ENCODE measurements at places on chromosomes 2 and 18.

GRCh38 chr2:64487256-64488049, 33.5 kb downstream of the LGALSL start:
- no peak for DNase-seq

DNA sequence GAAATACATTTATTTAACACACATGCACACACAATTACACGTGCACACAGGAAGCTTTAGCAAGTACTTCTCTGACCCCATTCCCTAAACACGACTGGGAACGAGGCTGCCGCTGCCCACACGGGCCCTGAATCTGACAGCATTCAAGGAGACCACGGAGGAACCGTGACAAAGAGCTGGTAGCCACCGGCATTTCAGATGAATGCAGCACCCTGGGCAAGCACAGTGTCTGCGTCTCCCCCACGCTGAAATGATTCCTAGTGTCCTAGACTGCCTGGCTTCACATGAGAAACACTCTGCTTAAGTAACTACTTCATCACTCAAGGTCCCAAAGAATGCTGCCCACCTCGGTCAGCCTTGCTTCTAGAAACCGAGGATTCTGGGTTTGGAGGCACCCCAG, 95.0 kb downstream of the HDAC4 start:
- DNase-seq: no peak

GRCh38 chr2:165017966-165018596, 62.8 kb upstream of the SLC38A11 start:
- no peak for DNase-seq

- peak; percentile 59 for DNase-seq
Measured at GRCh38 chr2:10575609-10576280, 114.0 kb downstream of the NOL10 start.

DNA sequence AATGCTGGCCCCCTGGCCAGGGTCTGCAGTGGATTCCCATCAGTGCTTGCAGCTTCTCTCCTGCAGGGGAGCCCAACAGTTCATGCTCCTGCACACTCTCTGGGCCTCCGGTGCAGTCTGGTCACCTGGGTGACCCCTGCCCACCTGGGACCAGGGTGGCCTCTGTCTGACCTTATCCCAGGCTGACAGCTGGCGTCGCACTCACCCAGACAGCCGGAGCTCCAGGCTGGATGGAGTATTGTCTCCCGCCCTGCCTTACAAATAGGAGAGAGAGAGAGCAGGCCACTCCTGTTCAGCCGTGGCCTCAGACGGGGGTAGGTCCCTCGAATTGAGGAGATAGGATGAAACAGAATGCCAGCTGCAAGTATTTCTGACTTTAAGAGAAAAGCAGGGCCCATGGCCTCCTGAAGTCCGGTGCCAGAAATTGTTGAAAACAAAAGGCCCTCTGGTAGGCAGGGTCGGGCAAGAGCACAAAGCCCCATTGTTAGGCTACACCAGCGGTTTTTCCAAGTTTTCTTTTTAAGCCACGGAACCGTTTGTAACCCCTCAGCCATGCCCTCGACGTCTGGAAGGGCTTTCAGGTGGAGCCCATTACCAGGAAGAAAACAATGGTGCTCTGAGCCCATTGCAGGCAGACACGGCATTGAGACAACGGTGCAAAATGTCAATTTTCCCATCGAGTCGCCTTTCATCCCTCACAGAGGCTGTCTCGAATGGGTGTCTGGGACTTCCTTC, 258.4 kb downstream of the BCL11A start:
- DNase-seq: no peak

- no peak for DNase-seq
Measured at GRCh38 chr2:41127351-41127750, 675.5 kb upstream of the SLC8A1 start.

- no peak for DNase-seq
Measured at GRCh38 chr18:70659036-70659925, 370.4 kb downstream of the SOCS6 start.

- peak; percentile 12 for DNase-seq
Measured at GRCh38 chr2:204072443-204073324, 136.1 kb downstream of the ICOS start.

GRCh38 chr2:135337071-135337470, 193.9 kb downstream of the ZRANB3 start:
- no peak for DNase-seq

- no peak for DNase-seq
Measured at GRCh38 chr2:108870069-108870644, 83.6 kb downstream of the CCDC138 start.

DNA sequence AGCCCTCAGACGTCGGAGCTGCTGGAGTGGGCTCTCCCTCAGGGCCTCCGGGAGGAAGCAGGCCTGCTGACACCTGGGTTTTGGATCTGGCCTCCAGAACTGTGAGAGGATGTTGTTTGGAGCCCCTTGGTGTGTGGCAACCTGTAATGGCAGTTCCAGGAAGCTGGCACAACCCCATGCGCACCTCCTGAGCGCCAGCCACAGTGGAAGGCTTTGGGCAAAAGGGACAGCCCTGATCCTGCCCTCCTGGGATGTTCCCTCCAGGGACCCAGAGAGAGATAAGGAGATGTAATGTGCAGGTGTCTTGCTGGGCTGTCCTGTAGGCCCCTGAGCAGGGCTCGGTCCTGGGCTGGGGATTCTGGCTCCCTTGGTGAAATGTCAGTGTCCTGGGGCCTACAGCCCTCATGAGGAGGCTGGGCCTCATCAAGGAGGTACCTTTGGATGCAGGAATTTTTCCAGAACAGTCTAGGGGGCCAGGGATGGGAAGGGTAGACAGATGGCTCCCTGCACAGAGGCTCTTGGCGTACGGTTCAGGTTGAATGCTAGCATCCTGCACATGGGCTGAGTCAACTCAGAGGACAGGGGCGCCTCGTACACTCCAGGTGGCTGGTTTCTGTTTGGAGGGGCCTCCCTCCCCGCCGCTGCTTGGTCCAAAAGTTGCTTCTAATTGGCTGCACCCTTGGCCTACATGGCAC, 61.1 kb downstream of the ASB1 start:
- DNase-seq: no peak

DNA sequence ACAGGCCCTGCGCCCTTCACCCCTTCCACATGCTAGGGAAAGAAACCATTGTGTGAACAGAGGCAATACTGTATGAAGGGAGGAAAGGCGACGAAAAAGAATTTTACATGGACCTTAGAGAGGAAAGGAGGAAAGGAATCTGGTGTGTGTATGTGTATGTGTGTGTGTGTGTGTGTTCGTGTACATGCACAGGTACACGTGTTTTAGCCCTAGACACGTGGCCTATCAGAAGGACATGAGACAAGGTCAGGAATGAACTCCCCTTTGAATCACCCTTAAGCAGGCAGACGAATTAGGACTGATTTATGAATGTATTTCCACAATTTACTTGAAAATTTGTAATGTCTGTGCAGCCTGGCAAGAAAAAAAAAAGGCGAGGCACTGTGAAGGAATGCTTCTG, 276.0 kb downstream of the ZNF516 start:
- DNase-seq: no peak

DNA sequence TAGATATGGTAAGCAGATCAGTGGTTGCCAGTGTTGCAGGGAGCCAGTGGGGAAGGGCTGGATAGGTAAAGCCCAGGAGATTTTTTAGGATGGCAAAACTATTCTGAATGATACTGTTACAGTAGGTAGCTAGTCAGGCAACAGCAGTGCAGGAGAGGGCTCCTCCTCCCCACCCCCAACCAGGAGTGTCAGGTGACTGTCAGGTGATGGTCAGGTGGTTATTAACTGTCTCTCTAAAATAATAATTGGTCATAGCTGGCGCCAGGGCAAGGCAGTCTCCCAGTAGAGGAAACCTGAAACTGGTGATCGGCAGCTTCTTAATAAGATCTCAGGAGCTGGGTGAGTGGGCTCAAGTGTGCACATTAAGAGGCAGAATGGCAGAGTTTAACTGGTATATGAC, 201.6 kb upstream of the PARD3B start:
- no peak for DNase-seq

GRCh38 chr2:108589372-108589771, 55.1 kb downstream of the LIMS1 start:
- DNase-seq: no peak

DNA sequence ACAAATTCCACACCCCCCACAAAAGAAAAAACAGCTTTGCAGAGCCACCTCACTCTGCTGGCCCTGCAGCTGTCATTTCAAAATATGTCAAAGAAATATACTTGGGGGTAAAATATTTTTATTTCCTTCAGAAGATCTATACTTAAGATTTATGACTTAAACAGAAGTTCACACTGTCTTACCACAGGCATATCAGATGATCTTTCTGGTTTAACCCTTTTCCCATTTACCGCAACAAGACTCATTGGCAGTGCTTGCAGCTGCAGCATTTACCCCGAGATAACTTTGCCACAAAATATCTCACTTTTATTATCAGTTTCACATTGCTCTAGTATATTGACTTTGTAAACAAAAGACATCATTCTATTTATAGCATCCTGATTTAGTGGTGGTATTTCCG, 21.6 kb upstream of the SLC35G4 start:
- DNase-seq: no peak

GRCh38 chr2:178452870-178453269, 1.7 kb downstream of the PJVK start:
- no peak for DNase-seq

GRCh38 chr2:20071397-20072383, 20.3 kb upstream of the LAPTM4A start:
- peak; percentile 64 for DNase-seq

- DNase-seq: peak; percentile 38
Measured at GRCh38 chr2:113282747-113283533, 4.2 kb upstream of the PAX8 start.

GRCh38 chr2:25482341-25482740, 140.6 kb upstream of the DNMT3A start:
- no peak for DNase-seq

DNA sequence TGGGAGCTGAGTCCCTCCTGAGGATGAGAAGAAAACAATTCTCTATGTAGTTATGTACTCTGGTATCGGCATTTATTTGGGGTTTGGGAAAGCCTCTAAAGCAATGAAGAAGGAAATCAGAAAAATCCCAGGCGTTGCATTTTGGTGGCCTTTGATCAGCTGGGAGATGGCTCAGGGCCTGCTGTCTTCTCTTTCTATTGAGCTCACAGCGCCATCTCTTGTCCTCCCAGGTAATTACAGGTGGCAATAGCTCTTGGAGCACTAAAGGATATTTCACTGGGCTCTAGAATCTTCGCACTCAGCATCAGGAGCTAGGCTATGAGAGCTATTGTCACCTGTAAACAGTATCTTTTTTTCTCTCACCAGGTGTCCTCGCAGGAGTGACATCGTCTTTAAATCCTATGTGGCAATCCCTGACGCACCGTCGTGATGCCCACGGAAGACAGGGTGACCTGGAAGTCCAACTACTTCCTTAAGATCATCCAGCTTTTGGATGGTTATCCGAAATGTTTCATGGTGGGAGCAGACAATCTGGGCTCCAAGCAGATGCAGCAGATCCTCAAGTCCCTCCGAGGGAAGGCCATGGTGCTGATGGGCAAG, 76.1 kb upstream of the PMAIP1 start:
- DNase-seq: peak; percentile 50

GRCh38 chr18:75962036-75962572, 532.9 kb downstream of the ZNF516 start:
- DNase-seq: no peak

- DNase-seq: no peak
Measured at GRCh38 chr18:24841536-24841935, 381.1 kb downstream of the HRH4 start.

- peak; percentile 86 for DNase-seq
Measured at GRCh38 chr2:219029829-219030165, 11.5 kb downstream of the CFAP65 start.

GRCh38 chr2:85988914-85989270, 100.1 kb upstream of the ST3GAL5 start:
- no peak for DNase-seq

- no peak for DNase-seq
Measured at GRCh38 chr2:103616891-103617290, 855.1 kb downstream of the TMEM182 start.

GRCh38 chr2:50723286-50723938, 308.5 kb downstream of the NRXN1 start:
- DNase-seq: no peak

DNA sequence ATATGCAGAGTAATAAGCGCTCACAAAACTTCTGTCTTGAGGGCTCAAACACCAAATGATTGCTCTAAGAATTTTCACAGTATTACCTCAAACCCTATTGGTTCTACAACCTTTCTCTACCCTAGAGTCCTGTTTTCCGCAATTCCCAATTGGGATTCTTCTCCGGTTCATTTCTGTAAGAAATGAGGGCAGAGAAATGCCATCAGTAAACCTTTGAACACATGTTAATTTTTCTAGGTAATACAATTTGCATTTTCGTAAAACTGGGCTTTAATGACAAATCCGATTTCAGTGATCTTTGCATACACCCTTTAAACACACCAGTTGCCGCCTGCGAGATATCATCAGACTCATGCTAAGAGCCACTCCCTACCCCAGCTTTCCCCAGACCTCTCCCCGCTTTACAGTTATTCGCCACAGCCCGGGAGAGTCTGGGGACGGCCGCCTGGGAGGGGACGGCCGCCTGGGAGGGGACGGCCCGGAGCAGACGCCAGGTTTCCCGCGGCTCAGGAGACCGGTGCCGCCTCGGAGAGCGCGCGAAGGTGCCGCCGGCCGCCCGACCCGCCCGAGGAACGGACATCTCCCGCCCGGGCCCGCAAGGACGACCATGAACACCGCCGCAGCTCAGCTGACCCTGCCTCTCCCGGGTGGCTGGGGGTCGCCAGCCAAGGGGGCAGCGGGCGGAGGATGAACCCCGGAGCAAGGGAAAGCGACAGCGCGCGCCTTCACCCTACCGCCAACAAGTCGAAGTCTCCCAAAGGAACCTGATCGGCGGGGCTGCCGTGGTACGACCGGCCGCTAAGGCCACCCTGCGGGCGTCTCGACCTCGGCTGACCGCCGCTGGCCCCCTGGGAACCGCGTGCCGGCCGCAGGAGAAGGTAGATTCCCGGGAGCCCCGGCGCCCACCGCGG, 463 bp downstream of the SMC6 start:
- no peak for DNase-seq

GRCh38 chr2:50753234-50753633, 278.7 kb downstream of the NRXN1 start:
- no peak for DNase-seq

- DNase-seq: no peak
Measured at GRCh38 chr2:20196657-20197161, 28.2 kb downstream of the SDC1 start.

DNA sequence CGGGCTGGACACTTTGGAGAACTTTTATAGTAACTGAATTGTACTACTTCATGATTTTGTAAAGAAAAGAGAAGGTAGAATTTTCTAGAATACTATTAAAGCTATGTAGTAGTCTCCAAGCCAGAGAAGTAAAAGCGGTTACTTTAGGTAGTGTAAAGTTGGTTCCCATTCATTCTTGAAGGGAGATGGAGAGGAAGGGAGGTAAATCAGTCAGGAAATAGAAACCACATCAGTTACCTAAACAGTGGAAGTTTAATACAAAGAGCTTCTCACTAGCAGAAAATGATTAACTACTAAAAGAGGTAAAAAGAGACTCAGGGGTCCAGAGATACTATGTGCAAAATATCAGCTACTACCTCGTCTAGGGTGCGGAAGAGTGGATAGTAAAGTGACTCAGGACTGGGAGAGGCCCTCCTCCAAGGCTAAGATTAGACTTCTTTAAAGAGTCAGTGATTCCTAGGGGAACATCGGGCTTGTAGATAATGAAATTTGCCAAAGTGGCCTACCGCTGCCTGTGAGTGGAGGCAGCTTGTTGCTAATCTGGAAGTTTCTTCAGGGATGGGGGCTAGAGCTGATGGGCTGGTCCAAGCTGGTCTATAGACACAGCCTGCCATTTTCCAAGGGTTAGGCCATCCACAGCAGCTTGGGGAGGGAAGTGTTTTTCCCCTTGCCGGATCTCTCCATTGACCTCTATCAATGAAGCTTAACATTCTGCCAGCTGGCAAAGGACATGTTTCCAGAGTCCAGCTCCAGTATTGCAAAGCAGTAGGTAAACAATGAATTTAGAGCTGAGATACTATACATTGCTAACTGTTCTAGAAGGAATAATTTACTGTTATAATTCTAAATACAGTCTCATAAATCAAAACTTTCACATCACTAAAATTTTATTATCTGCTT, 246.4 kb upstream of the BOD1L2 start:
- DNase-seq: no peak

Measured in HTR-8/SVneo (cell line).